Stimulated activated CD4-positive, alpha-beta T cell treated with anti-CD3 and anti-CD28 coated beads, Interleukin-1b, Interleukin-23, amount 100 ng/mL, for 1 hour (primary cell): ENCODE measurements at places on chromosomes 7 and 10.

DNA sequence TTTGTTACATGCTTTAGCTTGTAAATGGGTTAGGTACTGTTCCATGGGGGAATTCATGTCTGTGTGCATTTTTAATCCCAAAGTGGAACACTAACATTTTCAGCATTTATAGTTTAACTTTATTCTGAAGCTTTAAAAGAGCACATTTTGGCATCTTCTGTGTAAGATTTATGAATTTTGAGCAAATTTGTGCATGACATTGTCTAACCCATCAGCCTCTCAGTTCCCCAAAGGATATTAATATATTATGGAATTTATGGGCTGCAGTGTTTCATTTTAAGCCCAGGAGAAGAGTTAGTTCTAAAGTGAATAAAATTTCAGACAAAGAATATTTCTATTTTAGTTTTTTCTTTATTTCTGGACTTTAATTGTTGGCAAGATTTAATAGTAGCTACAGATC lies 421.4 kb downstream of the PLXDC2 start:
- DNase-seq = no peak

GRCh38 chr7:118281196-118281595 lies 56.7 kb downstream of the ANKRD7 start:
- no peak for DNase-seq

- no peak for DNase-seq
Observed at GRCh38 chr7:1355568-1356340, 103.5 kb downstream of the MICALL2 start.

DNA sequence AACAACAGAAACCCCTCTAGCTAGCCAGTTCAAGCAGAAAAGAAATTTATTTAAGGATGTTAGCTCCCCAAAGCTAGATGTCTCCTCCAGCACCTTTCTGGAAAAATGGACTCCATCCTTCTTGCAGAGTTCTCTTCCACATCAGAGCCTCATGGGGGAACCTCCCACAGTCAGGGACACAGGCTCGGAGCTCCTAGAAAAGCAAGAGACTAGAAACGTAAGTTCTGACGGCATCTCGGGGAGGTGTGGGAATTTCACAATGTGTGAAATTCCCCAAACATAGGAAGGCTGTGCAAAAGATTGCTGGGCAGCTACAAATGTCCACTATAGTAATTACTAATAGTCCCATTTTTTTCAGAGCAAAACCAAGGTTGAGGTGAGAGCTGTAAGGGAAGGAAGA lies 184.8 kb downstream of the EVX1 start:
- DNase-seq = no peak

- no peak for DNase-seq
Observed at GRCh38 chr10:124474514-124475070, 13.0 kb downstream of the LHPP start.

DNA sequence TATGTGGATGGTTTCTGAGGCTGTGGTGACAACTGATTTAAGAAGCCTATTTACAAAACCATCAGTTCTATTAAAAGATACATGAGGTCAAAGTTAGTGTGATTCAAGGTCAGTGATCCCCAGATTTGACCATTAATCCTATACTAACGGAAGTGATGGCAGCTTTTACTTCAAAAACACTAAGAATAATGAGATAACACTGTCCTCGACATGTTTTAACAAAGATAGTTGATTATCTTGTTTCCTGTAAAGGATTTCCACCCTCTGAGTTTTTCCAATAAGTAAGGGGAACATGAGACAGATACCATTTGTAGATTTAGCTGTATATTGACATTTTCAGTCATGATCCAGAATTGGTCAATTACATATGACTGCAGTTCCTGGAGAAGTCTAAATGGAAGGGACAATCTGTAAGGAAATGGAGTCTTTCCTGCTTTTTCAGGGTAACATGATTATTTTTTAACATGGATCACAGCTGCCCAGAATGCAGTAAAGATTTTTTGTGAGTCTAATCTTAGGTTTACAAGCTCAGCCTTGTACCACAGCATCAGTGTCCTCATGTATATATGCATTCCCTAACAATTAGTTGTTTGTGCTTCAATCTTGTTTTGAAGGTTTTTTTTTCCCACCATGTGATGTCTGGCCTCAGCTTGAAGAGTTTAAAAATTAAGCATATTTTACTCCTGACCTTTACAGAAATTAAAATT lies 188.0 kb downstream of the PPP1R9A start:
- no peak for DNase-seq

GRCh38 chr10:102068216-102068615 lies 3.1 kb downstream of the HPS6 start:
- no peak for DNase-seq

DNA sequence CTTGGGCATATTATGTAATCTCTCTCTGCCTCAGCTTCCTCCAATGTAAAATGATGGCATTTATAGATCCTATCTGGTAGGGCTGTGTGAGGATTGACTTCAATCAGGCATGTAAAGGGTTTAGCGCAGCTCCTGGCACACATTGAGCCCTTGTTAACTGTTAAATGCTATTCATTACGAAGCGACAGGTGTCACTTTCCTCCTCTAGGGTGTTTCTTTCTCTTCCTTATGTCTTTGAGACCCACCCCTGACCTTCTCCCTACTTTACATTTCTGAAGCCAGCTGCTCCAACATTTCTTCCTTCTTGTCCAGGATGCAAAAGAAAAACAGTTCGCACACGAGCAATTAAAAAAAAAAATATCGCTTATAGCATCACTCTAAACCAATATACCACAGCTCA lies 5.7 kb upstream of the R3HCC1L start:
- no peak for DNase-seq

- DNase-seq = no peak
Observed at GRCh38 chr7:22799633-22800032, 23.0 kb downstream of the TOMM7 start.

GRCh38 chr7:155676052-155676451 lies 31.6 kb downstream of the RBM33 start:
- no peak for DNase-seq

DNA sequence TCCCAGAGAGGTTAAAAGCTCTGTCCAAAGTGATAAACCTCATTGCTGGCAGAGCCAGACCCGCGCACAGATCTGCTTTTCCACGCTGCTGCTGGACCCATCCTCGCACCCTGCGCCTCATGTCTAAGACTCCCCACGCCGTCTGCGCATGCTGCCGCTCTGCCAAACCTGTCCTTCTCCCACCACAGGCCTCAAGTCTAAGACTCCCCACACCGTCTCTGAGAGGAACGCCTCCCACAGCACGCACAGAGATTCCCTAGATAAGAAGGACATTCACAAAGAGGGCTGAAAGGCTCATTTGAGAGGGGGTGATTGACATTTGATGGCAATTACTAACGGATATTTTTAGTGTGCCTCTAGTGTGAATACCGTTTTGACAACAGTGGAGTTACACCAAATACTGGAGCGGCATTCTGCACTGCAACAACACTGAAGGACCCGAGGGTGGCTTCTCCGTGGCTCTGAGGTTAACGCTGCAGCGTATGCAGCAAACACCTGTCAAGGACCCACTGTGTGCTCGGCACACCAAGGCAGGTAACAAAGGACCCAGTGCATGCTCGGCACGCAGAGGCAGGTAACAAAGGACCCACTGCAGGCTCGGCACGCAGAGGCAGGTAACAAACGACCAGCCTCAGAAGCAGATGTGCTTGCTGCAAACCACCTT lies 231.4 kb downstream of the DNAJB6 start:
- DNase-seq = no peak

- DNase-seq = no peak
Observed at GRCh38 chr10:75606203-75606779, 174.9 kb downstream of the LRMDA start.

DNA sequence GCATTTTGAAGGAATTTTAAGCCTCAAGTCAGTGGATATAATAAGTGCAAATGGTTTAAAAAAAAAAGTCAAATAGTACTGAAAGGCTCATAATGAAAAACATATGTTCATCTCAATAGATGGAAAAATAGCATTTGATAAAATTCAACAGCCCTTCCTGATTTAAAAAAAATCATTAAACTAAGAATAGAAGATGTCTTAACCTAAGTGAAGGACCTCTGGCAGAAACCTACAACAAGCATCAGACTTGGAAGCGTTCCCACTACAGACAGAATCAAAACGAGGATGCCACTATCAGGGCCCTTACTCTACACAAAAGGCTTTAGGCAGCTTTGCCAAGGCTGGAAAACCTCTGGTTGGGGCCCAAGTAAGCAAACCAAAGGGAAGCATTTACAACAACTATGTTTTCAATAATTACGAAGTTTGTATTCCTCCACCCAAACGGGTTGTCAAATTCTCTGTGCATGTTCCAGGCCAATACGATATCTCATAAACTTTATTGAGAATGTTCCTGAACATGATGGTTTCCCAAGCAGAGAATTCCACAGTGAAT lies 45.1 kb downstream of the CYTH3 start:
- DNase-seq = no peak

- no peak for DNase-seq
Observed at GRCh38 chr7:91719008-91719407, 161.5 kb downstream of the MTERF1 start.

DNA sequence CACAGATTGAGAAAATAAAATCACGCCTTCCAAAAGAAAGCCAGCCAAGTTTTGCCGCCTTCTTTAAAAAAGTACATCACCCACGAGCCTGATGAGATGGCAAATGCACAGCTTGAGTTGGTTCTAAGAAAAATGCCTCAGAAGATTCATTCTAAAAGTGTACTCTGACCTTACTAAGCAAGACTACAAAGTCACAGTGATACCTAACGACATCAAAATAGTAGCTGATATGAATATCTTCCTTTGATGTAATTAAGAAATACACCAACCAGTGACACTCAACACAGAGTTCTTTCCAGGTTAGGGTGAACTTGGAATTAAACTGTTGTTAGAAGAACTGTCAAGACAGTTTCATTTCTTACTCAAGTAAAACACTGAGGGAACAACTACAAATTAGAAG lies 78.0 kb upstream of the AMPH start:
- no peak for DNase-seq

GRCh38 chr7:21504021-21504420 lies 38.8 kb upstream of the DNAH11 start:
- no peak for DNase-seq
